Substantia nigra (tissue), 51 donors: ENCODE measurements at places on chromosomes 1 and 21.

DNA sequence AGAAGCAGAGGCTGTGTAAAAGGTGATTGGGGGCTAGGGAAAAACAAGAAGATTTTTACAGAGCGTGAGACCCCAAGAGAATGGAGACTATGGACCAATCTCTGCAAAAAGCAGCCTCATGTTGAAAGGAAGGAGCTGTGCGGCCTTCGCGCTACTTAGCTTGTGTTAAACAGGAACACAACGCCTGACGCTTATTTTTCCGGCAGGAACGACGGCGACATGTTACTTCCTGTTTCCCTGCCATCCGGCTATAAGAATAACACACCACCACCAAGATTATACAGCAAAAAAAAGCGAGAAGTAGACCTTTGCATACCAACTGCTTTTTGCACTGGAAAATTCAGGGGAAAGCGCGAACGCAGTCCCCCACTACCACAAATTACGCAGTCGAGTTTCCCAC, 272.7 kb downstream of the FAM72C start:
- no peak for DNase-seq

DNA sequence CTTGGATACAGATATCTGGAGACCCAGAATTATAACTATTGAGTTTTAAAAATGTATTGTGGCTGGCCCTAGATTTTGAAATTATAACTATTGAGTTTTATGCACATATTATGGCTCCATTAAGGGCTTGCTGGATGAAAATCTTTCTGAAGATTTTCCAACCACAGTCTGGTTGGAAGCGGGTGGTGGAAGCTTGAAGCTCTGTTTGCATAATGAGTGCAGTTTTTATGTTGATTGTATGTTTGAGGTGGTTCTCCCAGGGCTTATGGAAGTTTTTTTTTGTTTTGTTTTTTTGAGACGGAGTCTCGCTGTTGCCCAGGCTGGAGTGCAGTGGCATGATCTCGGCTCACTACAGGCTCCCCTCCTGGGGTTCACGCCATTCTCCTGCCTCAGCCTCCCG, 10.1 kb upstream of the CTPS1 start:
- DNase-seq: no peak

DNA sequence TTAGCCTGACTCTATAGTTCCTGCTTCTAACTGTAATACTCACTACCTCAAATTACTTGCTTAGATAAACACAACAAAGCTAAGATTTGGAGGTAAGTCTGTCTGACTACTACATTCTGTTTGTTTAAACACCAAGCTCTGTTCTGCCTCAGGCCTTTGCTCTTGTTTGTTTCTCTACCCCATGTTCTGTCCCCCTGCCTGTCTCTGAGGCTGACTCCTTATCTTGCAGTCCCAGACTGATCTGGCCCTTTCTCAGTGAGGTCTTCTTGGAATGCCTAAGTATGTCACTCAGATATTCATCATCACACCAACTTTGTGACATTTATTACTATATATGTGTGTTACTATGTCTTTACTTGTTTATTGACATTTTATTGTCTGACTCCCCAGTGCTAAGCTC, 425.5 kb downstream of the LMO4 start:
- DNase-seq: no peak

DNA sequence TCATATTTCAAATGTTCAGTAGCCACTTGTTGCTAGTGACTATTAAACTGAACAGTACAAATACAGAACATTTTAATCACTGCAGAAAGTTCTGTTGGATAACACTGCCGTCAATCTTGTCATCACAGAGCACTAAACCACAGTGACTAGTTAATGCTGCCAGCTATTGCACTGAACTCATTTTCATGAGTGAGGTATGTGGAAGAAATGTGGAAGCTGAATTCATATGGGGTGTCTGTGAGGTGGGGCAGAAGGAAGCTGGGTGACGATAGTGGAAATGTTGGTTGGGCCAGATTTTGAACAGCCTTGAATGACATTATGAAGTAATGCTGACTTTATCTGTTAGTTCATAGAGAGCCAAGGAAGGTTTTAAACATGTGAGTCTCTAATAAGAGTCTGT, 49.6 kb downstream of the OSBPL9 start:
- no peak for DNase-seq

DNA sequence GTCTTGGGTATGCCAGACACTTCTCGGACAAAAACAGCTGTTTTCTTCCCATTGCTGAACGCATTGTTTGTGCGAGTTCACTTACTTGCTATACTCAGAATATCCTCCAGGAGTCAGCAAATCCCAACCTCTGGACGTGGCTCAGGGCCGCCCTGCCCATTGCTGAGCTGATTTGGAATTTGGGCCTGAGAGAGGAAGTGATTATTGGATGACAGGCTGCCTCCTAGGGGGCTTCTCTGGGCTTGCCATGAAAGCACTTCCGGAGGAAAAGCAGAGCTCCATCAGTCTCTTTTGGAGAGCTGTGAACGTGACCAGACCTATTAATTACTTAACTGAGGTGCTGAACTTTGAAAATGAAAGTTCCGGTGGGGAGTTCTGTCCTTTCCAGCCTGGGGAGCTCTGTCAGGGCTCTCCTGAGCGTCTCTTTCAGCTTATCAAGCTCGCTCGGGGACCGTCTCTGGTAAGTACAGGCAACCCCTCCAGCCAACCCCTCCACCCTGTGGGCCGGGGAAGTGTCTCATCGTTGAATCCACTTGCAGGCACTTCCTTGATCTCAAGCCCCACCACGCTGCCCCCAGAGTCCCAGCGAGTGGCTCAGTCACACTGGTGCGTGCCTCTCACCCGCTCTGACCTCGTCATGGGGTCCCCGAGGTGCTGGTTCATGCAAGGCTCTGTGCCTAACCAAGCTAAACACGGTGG, 76.9 kb downstream of the CLIC6 start:
- DNase-seq: peak; percentile 22

GRCh38 chr1:53968125-53968513, 22.0 kb downstream of the LRRC42 start:
- no peak for DNase-seq

DNA sequence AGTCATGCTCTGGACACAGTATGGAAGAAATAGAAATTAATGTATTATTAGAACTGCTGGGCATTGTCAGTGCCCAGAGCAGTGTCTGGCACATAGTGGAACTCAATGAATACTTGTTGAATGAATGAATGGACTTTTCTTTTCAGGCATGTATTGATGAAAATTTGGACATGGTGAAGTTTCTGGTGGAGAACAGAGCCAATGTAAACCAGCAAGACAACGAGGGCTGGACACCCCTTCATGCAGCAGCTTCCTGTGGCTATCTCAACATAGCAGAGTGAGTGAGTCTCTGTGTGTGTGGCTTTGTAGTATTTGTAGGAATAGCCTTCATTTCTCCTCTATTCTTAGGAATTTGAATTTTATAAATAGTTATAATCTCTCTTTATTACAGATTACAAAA, 68.1 kb downstream of the PPP1R12B start:
- no peak for DNase-seq

- no peak for DNase-seq
Measured at GRCh38 chr1:162699366-162699765, 67.1 kb downstream of the DDR2 start.

- DNase-seq: no peak
Measured at GRCh38 chr1:203055161-203055799, 29.0 kb downstream of the PPFIA4 start.

DNA sequence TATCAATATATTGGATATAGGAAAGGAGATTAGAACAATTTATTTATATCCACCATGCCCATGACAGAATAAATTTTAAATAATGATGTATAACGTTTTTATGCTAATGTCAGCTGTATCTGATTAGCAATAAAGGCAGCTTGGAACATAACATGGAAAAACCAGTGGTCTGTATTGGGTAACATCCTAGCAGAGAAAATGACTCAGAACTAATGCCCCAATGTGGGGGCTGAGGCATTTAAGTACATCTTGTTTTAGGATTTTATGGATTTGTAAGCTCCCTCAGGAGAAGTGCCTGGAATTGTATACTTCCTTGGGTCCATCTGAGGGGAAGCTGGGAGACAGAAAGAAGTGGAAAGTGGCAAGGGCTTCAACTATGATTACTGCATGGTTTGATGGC, 82.3 kb downstream of the HMCN1 start:
- DNase-seq: no peak

- DNase-seq: no peak
Measured at GRCh38 chr1:211281320-211282022, 22.3 kb downstream of the RCOR3 start.

- DNase-seq: no peak
Measured at GRCh38 chr1:69321311-69321710, 246.4 kb upstream of the LRRC7 start.

DNA sequence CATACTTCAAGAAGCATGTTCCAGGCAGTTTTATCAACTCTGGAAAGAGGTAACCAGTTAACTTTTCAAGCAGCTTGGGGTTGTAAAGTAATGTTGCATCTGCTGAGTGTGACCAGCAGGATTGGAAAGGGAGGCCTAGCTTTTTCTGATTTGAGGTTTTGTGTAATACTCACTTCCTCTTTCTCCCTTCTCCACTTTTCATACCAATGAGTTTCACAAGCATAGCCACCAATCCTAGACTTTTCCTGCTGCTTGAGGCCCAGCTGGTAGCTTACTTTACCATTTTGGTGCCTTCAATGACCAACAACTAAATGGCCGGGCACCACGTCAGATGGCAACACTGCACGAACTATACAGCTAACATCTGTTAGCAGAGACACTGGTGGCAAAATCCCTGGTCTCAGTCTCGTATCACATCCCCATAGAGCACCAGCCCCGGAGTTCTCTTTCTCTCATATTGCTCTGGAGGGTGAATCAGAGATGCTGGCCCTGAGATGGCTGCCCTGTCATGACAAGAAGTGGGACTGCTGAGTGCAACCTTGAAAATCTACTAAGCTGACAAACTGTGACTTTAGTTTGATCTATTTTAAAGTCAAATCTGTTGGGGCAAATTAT, 14.8 kb upstream of the GPR88 start:
- DNase-seq: no peak

DNA sequence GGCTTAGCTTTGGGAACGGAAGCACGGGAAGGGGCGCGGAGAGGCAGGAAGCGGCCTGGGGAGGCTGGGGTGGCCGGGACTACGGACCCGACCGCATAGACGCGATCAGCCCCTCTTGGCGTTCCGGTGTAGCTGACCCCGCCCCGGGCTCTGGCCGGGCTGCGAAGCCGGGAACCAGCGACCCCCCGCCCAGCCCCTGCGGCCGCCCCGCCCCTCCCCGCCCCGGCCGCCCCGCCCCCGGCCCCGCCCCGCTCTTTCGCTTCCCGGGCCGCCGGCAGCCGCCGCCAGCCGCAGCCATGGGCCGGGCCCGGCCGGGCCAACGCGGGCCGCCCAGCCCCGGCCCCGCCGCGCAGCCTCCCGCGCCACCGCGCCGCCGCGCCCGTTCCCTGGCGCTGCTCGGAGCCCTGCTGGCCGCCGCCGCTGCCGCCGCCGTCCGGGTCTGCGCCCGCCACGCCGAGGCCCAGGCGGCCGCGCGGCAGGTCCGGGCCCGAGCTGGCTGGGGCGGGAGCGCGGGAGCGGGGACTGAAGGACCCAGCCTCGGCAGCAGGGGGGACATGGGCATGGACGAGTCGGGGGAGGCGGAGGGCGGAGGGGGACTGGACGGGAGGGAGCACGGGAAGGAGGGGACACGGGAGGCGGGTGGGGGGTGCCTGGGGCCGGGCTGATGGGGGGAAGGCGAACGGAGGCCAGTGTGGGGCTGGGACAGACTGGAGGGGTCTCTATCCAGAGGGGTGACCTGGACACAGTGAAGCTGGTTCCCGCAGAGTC, at the start of gene SELENON:
SELENON (plus strand) TSS at position 259 of the 768 bp plus-strand sequence; CDS start at position 297, 38 bp downstream.
- DNase-seq: peak; percentile 7

GRCh38 chr1:235434001-235434400, 66.8 kb downstream of the TBCE start:
- no peak for DNase-seq

- DNase-seq: no peak
Measured at GRCh38 chr1:166692346-166692745, 146.9 kb upstream of the POGK start.

- DNase-seq: no peak
Measured at GRCh38 chr21:29217818-29218291, 80.9 kb upstream of the BACH1 start.
